ENCODE measurements at places on chromosomes 3 and 15. TPM values are rescaled to one million over a fixed set of nuclear protein-coding genes. Genes with fewer than 3 reads are reported as not detected.

DNA sequence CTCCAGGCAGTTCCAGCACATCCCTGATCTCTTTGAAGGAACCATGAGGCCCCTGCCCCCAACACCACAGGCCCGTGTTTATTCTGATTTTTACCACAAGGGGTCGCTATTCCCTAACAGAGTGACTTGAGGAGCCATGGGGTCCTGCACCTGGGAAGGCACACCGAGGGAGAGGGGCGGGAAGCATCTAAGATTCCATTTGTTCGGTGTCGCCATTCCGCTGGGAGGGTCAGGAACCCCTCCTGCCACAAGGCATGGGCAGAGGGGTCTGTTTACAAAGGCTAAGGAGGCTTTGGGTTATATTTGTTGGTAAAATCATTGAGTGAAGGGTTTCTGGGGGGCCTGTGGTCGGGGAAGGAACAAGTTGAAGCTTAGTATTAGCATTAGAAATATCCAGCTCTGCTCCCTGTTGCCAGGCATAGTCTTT lies 77.1 kb downstream of the WDR76 start:
- no peaks in the 10 kb centered on the region for H3K36me3 ChIP-seq
- H3K4me1 ChIP-seq = peaks cover 12% of the 10 kb centered on the region
- no peaks in the 10 kb centered on the region for H3K27me3 ChIP-seq
- H3K4me3 ChIP-seq = no peak overlapping the region

DNA sequence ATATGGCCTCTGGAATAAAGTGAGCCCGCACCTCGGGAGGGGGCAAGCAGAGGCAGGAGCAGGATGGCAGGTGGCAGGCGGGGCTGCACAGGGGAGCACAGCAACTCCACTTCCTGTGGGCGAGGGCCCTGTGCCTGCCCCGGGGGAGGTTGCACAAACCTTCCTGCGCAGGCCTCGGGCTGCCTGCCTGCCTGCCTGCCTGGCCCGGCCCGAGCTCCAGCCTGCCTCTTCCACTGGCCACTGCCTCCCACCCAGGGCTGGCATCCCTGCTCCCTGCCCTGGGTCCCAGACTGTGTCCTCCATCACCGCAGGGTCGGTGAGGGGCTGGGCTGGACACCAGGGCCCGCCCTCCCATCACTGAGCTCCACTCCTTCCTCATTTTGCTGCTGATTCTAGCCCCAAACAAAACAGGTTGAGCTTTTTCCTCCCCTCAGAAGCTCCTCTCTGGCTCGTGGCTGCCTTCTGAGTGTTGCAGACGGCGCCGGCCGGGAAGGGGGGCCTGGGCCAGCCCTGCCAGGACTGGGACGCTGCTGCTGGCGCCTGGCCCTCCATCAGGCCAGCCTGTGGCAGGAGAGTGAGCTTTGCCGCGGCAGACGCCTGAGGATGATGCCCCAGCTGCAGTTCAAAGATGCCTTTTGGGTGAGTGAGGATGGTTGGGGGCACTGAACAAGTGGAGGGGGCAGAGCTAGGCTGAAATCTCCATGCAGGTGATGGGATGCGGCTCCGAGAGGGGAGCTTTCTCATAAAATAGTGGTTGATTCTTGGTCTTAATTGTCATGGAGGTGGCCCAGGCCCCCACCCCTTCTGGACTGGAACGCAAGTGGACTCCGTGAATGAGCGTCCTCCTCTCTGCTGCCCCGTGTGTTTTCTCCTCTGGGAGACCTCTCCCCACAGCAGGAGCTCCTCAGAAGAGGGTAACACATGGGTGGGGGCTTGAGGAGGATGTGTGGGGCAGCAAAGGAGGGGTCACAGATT lies at the start of gene PSTPIP1:
TSS of gene PSTPIP1 (plus strand) at position 156 of the 975 bp plus-strand sequence. CDS start at position 604, 448 bp downstream.
- no peaks in the 10 kb centered on the region for H3K4me1 ChIP-seq
- H3K27ac ChIP-seq = no peak within 1 kb of the TSS
- no peak within 1 kb of the TSS for H3K4me3 ChIP-seq
- no peak for DNase-seq

Gene TM4SF1
- total RNA-seq = 63.6 TPM

GRCh38 chr3:71785532-71786216 lies 726 bp upstream of the PROK2 start:
- DNase-seq = no peak
- H3K4me3 ChIP-seq = no peak overlapping the region
- H3K27me3 ChIP-seq = peaks cover 16% of the 10 kb centered on the region
- H3K27ac ChIP-seq = no peak overlapping the region
- H3K4me1 ChIP-seq = peaks cover 5% of the 10 kb centered on the region
- H3K36me3 ChIP-seq = no peaks in the 10 kb centered on the region

GRCh38 chr3:171458864-171459136 lies 1.4 kb downstream of the TNIK start:
- no peaks in the 10 kb centered on the region for H3K36me3 ChIP-seq
- DNase-seq = no peak
- peak overlapping the region; percentile 79 for H3K4me3 ChIP-seq
- peak overlapping the region; percentile 53 for H3K27ac ChIP-seq
- H3K27me3 ChIP-seq = no peaks in the 10 kb centered on the region
